DMS 273 treated with DMSO at 0.1 percent for 48 hours (cell line): ENCODE measurements at places on chromosomes 5 and 9.
A peak's percentile ranks its signal among the peaks of the same experiment; 100 is the strongest.

- DNase-seq = no peak
Observed at GRCh38 chr9:104091708-104092107, 2.4 kb upstream of the SMC2 start.

DNA sequence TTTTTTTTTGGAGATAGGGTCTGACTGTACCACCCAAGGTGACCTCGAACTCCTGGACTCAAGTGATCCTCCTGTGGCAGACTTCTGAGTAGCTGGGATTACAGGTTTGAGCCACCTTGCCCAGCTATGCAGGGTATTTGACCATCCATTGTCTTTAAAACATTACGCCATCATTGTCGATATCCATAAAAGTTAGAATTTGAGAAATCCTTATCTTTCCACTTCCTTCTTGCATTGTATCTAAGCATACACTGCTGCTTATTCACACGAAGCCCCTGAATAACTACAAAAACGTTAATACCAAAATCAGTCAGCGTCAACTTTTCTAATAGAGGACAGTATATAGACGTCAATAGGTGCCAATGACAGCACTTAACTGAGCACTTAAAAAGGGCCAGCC is 5.4 kb upstream of the OTULINL start:
- no peak for DNase-seq

- no peak for DNase-seq
Observed at GRCh38 chr9:22216730-22217172, 207.6 kb upstream of the CDKN2B start.

GRCh38 chr5:178129296-178129695 is 1.5 kb upstream of the RMND5B start:
- DNase-seq = no peak

- no peak for DNase-seq
Observed at GRCh38 chr5:132176521-132176945, 51.1 kb downstream of the P4HA2 start.

- DNase-seq = no peak
Observed at GRCh38 chr5:163880302-163880701, 374.9 kb downstream of the MAT2B start.

GRCh38 chr5:40490464-40491111 is 189.1 kb upstream of the PTGER4 start:
- DNase-seq = no peak

DNA sequence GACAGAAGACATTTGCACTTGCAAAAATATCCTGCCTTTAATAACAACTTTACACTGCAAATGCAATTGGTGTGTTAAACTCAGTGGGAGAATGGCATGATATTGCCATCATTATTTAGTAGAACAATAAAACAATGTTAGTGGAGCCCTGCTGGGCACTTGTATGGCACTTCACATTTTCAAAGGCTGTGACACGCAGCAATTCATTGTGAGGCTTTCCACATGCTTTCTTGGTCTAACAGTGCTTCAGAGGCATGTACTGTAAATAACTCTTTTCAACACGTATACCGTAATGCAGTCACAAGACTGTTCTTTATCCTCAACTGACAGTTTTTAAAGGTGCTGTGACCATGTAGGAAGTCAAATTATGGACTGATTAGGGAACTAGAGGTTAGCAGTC is 155.5 kb upstream of the EPB41L4A start:
- DNase-seq = no peak

DNA sequence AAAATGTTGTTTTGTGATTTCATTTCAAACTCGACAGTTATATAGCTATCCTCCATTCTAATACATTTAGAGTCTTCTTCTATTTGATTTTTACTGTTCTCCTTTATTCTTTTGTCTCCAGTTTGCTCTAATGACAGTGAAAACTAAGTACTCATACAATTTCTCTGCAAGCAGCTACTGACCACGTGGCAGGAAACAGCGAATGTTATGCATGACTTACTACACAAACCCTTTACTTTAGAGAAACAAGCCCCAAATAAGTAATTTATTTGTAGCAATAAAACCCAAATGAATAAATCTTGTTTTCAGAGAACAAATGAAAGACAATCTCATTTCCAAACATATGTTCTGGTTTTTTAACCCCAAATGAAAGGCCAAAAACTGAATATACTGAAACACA is 41.9 kb downstream of the CDH6 start:
- DNase-seq = no peak

- no peak for DNase-seq
Observed at GRCh38 chr9:5586391-5586802, 42.5 kb upstream of the RIC1 start.

GRCh38 chr5:40734986-40735385 is 20.8 kb downstream of the TTC33 start:
- no peak for DNase-seq

DNA sequence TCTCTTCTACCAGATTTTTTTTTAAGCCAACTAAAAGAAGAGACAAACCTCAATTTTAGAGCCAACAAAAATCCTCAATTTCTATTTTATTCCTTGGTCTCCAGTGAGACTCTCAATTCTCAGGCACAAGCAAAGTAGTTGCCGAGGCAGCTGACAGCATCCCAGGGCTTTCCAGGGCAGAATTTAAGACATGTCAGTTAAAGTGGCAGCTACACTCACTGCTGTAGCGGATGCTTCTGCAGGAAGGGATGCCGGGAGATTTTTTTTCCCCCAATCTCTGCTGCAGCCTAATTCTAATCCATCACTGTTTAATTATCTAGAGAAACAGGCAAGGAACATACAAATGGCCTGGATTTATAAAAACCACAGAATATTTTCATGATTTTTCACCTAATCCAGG is 57.0 kb downstream of the TTC39B start:
- DNase-seq = no peak

DNA sequence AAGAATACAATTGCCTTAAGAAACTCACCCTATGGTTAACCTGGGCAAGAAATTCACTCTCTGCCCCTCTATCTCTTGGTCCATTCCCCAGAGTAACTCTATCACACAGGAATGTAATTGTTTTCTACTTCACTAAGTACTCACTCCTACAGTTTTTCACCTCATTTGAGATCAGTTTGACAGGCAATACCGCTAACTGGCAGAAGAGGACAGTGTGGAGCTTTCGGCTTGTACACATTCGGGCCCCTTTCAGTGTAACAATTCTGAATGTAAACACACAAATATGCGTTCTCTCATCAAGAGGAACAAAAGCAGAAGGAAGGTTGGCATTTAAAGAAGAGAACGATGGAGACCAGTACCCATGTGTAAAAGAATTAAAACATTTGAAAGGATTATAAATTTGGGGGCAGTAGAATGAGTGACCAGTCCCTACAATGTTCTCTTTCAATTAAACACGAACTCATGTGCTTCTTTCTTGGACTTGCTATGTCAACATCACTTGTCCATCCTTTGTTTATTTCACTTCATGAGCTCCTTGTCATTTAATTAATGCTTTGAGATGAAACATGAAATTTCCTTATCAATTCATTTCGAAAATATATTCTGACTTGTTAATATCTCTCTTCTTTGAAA is 188.5 kb upstream of the GRAMD2B start:
- no peak for DNase-seq

DNA sequence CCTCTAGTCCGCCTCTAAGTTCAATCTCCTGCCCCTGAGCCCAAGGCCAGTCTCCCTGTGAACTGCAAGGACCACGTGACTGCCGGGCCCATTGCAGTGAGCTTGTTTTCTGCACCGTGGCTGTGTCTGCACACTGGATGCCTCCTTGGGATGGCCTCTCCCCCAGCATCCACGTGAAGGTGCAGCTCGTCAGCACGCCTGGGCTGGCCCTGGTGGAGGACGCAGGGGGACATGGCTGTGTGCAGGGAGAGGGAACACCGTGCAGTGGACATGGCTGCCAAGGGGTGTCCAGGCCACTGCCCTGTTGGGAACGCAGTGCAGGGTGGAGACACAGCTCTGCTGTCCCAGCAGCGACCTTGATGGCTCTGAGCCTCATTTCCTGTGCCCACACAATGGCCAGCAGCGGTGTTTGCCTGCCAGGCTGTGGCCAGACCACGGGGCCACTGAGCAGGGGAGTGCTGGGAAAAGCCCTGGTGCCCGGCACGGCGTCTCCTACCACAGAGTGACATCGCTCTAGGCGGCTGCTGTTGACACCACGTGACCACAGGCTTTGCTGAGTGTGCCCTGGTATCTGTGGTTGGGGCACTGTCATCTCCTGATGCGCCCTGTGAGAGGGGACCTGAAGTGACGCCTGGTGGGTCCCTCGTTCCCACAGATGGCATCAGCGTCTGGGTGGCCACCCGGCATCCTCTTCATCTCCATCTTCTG is 26.9 kb upstream of the EXOC3 start:
- DNase-seq = no peak

DNA sequence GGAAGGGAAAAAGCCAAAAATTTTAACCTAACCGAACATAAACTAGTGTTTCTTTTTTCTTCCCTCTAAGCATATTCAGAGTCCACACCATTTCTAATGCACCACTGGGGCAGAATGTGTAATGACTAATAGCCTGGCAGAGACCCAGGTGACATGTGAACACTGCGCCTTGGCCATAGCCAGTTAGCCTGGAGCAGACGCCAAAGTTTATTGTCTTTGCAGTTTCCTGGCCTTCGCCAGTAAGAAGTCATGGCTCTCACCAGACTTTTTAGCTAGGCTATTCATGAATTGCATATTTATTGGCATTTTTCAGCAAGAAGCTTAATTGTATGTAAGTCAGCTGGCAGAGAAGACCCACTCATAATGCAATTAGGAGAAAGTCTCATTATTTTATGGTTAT is 182.8 kb upstream of the SLC27A6 start:
- DNase-seq = peak; percentile 14

GRCh38 chr9:27377811-27378456 is 81.0 kb upstream of the EQTN start:
- DNase-seq = no peak
